ENCODE measurements at places on chromosomes 16 and 17.

DNA sequence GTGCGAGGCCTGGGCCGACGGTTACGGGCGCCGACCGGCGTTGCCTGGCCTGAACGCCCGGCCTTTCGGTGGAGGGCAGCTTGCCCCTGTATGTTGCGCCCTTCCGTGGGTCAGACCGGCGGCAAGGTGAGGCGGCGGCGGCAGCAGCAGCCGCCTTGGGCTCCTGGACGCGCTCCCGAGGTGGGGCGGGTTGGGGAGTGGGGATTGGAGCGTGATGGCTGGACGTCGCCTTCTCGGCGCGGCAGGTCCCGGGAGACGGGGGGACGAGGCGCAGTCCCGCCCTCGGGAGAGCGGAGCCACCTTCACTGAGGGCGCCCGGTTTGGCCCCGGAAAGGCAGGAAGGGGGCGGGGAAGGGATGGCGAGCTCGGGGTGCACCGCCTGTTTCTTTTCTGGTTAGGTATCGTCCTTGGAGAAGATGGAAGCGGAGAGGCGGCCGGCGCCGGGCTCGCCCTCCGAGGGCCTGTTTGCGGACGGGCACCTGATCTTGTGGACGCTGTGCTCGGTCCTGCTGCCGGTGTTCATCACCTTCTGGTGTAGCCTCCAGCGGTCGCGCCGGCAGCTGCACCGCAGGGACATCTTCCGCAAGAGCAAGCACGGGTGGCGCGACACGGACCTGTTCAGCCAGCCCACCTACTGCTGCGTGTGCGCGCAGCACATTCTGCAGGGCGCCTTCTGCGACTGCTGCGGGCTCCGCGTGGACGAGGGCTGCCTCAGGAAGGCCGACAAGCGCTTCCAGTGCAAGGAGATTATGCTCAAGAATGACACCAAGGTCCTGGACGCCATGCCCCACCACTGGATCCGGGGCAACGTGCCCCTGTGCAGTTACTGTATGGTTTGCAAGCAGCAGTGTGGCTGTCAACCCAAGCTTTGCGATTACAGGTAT, 671 bp downstream of the DGKE start:
- peak; percentile 69 for DNase-seq

- DNase-seq: no peak
Measured at GRCh38 chr16:2785101-2785991, 2.0 kb downstream of the PRSS33 start.

DNA sequence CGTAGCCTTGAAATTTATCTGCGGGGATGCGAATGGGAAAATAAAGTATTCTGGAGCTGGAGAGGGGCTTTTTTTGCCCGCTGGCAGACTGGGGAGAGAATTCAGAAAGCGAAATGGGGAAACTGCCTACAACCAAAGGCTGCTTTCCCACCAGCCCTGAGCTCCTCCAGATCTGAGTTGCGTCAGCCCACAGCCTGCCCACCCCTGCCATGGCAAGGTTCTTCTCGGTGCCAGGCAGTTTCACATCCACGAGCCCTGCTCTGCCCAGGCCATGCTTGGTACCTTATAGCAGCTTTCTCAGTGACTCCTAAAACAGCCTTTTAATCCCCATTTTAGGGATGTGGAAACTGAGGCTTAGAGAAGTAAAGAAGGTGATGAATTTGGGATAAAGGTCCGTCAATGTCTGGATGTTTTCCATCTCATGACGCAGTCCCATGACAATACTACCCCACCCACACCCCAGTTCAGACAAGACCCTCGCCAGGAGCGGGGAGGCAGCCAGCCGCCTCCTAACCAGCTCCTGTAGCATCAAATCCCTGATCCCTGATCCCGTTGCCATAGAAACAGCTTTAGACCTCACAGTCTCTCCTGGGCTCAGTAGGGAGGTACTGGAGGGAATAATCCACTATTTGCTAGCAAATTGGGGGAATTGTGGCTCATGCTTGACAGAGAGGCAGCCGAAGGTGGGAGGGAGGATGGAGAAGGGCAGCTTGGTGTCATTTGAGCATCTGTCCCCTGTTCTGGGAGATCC, 113.5 kb downstream of the MGAT5B start:
- DNase-seq: no peak

- DNase-seq: peak; percentile 40
Measured at GRCh38 chr17:78185981-78186691, 716 bp downstream of the TK1 start.

- no peak for DNase-seq
Measured at GRCh38 chr17:57168695-57169094, 83.6 kb downstream of the AKAP1 start.

GRCh38 chr16:86026171-86026910, 127.4 kb downstream of the IRF8 start:
- DNase-seq: no peak

- no peak for DNase-seq
Measured at GRCh38 chr16:31181102-31181830, 1.3 kb downstream of the FUS start.

GRCh38 chr17:77581480-77581879, 377.0 kb upstream of the TNRC6C start:
- no peak for DNase-seq
